Upper lobe of right lung (tissue), 1 donor: ENCODE measurements at places on chromosomes 1 and 21. TPM values are rescaled to one million over a fixed set of nuclear protein-coding genes. Genes with fewer than 3 reads are reported as not detected.

RRAGC gene
- total RNA-seq, result 32.7 TPM

URB2 gene
- 8.4 TPM for total RNA-seq

RNF186 gene
- total RNA-seq, result not detected

LYPD8 gene
- total RNA-seq, result not detected

SGIP1 gene
- total RNA-seq, result 19.8 TPM

IL6R gene
- 60.2 TPM for total RNA-seq

TMEM234 gene
- 22.3 TPM for total RNA-seq

- H3K36me3 ChIP-seq, result no peaks in the 10 kb centered on the region
- no peak for DNase-seq
- no peaks in the 10 kb centered on the region for H3K27me3 ChIP-seq
- H3K27ac ChIP-seq, result no peak overlapping the region
- no peaks in the 10 kb centered on the region for H3K4me1 ChIP-seq
Measured at GRCh38 chr1:73778471-73778870, 419.5 kb downstream of the LRRIQ3 start.

DNA sequence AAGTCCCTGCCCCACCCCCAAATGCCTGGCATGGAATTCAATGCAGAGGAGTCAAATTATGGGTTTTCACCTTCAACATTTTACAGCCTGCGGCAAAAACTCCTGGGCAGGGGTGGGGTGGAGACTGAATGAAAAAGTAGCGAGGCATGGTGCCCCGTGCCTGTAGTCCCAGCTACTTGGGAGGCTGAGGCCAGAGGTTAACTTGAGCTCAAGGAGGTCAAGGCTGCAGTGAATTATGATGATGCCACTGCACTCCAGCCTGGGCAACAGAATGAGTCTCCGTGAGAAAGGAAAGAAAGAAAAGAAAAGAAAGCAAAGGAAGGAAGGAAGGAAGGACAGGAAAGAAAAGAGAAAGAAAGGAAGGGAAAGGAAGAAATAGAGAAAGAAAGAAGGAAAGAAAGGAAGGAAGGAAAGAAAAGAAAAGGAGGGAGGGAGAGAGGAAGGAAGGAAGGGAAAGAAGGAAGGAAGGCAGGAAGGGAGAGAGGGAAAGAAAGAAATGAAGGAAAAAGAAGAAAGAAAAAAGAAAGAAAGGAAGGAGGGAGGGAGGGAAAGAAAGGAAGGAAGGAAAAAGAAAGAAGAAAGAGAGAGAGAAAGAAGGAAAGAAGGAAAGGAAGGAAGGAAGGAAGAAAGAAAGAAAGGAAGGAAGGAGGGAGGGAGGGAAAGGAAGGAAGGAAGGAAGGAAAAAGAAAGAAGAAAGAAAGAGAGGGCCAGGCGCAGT, 11.1 kb downstream of the LEMD1 start:
- no peaks in the 10 kb centered on the region for H3K4me1 ChIP-seq
- H3K4me3 ChIP-seq, result no peak overlapping the region
- no peaks in the 10 kb centered on the region for H3K27me3 ChIP-seq
- H3K36me3 ChIP-seq, result no peaks in the 10 kb centered on the region
- no peak for DNase-seq
- H3K27ac ChIP-seq, result no peak overlapping the region

DNA sequence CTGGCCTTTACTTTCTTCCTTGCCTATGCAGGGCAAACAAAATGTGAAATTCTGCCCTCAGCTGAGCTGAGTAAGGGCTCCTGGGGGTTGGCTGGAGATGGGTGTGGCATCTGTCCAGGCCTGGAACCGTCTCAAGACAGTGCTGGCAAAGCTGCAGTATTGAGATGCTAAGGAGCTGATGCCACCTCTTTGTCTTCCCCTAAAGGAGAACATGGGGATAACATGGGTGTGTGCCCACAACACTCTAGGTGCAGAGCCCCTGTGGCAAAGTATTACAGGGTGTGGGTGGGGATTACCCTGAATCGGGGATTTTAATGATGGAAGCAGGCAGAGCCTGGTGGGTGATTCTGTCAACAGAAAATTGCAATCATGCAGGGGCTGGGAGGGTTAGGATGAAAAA, 2.5 kb upstream of the ST3GAL3 start:
- peaks cover 12% of the 10 kb centered on the region for H3K4me1 ChIP-seq
- no peak overlapping the region for H3K27ac ChIP-seq
- no peak for DNase-seq
- H3K27me3 ChIP-seq, result no peaks in the 10 kb centered on the region
- H3K4me3 ChIP-seq, result no peak overlapping the region

GRCh38 chr1:156524481-156524869, 23.9 kb upstream of the MEF2D start:
- no peaks in the 10 kb centered on the region for H3K27me3 ChIP-seq
- H3K27ac ChIP-seq, result no peak overlapping the region
- H3K4me1 ChIP-seq, result no peaks in the 10 kb centered on the region
- peak; percentile 8 for DNase-seq
- no peaks in the 10 kb centered on the region for H3K36me3 ChIP-seq

GRCh38 chr1:208161005-208161404, 83.2 kb downstream of the PLXNA2 start:
- DNase-seq, result no peak
- no peak overlapping the region for H3K4me3 ChIP-seq
- H3K27ac ChIP-seq, result peak overlapping the region; percentile 17
- peaks cover 63% of the 10 kb centered on the region for H3K4me1 ChIP-seq
- no peaks in the 10 kb centered on the region for H3K27me3 ChIP-seq
- H3K36me3 ChIP-seq, result no peaks in the 10 kb centered on the region

GRCh38 chr1:983798-984475, 2.0 kb upstream of the PERM1 start:
- H3K36me3 ChIP-seq, result no peaks in the 10 kb centered on the region
- no peak overlapping the region for H3K4me3 ChIP-seq
- H3K4me1 ChIP-seq, result no peaks in the 10 kb centered on the region
- H3K27me3 ChIP-seq, result peaks cover 15% of the 10 kb centered on the region
- DNase-seq, result no peak

DNA sequence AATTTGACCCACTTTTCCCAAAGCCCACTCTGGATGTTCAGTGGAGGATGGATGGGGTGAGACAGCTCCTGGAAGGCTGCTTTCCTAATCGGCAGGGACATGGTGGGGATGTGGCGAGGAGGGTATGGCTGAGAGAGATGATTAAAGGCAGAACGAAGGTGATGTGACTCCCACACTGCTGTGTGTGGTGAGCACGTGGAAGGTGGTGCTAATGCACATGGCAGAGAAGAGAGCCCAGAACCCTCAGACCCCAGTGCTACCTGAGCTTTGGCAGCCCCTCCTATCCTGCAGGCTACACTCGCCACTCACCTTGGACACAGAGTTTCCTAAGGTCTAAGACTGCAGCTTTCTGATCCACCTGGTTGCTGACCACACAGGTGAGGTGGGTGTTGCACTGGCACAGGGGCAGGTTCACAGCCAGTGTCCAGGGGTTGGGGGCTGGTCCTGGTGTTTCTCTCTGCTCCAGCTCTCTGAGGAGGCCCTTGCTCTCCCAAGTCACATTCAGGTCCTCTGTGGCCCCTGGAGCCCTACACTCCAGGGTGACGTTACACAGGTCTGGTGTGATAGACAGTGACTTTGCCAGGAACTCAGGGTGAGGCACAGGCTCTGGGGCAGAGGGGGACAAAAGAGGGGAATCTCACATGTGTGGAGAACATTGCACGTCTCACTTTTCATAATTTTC, 151.4 kb upstream of the ETV3 start:
- H3K4me3 ChIP-seq, result no peak overlapping the region
- H3K27ac ChIP-seq, result no peak overlapping the region
- H3K4me1 ChIP-seq, result no peaks in the 10 kb centered on the region
- no peak for DNase-seq
- H3K27me3 ChIP-seq, result no peaks in the 10 kb centered on the region
- H3K36me3 ChIP-seq, result no peaks in the 10 kb centered on the region

GRCh38 chr1:203327684-203328457, 22.6 kb downstream of the BTG2 start:
- DNase-seq, result no peak
- H3K4me1 ChIP-seq, result peaks cover 43% of the 10 kb centered on the region
- peak overlapping the region; percentile 92 for H3K27ac ChIP-seq

GRCh38 chr1:3670823-3671265, 18.5 kb downstream of the TP73 start:
- no peak overlapping the region for H3K4me3 ChIP-seq
- peak; percentile 61 for DNase-seq
- H3K27me3 ChIP-seq, result no peaks in the 10 kb centered on the region
- no peak overlapping the region for H3K27ac ChIP-seq

DNA sequence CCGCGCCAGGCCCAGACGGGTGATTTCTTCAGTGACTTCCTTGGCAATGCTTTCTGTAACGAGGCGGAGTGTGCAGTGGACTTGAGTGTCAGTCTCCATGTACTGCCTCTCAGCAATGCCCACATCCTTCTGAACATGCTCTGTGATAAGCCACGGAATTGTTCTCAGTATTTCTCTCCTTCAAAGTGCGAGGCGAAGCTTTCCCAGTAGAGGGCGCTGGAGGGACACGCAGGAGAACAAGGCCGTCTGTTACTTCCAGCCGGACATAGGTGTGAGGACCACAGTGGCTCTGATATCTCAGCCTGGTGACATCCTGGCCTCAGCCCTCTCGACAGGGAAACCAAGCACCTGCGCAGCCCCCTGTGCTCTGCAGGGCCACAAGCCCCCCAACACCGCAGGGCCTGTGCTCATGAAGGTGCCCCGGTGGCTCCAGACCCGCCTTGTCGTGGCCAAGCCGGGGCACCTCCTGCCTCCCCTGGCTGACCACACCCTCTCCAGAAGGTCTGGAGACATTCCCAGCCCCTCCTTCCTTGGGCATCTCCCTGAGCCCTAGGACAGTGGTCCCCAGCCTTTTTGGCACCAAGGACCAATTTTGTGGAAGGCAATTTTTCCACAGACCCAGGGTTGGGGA, 46.1 kb upstream of the BACE2 start:
- no peaks in the 10 kb centered on the region for H3K36me3 ChIP-seq
- no peak overlapping the region for H3K4me3 ChIP-seq
- H3K27ac ChIP-seq, result no peak overlapping the region
- peak; percentile 83 for DNase-seq

DNA sequence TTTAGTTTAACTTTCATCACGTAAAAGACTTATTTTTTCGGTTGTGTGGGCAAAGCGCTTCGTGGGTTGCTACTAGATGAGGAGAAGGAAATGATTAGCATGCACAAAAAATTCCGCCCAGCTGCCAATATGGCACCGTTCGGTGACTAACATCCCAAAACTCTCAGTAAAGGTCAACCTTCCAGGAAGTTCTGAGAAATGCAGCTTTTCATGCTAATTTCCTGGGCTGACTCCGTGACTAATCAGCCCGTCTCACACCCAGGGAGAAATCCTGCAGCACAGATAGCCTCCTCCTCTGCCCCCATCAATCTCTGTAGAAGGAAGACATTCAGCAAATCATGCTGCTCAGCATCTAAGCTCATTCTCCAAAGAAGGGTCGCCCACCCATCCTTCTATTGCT, 34.1 kb downstream of the TMCO4 start:
- H3K27ac ChIP-seq, result no peak overlapping the region
- peaks cover 8% of the 10 kb centered on the region for H3K36me3 ChIP-seq
- H3K4me1 ChIP-seq, result no peaks in the 10 kb centered on the region
